Activated CD8-positive, alpha-beta memory T cell treated with anti-CD3 and anti-CD28 coated beads for 4 hours (primary cell): ENCODE measurements at places on chromosomes 2 and 18.

DNA sequence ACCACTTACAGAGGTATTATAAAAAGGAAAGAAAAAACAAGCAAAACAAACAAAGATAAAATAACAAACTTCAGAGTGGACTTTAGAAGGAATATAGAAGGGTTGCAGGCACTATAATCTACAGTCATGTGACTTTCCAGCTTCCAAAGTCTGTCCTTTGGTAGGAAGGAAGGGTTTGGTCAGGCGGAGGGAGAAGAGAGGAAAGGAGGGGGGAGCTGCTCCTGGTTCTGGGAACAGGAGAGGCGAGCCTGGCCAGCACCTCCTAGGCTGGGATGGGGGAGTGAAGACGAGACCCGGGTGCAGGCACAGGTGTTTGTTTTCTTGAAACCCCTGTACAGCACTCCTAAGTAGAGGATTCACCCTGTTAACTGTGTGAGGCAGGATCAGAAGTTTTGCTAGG, 53.8 kb upstream of the GATA6 start:
- DNase-seq: no peak

- DNase-seq: no peak
Observed at GRCh38 chr18:10160251-10160650, 246.4 kb downstream of the VAPA start.

DNA sequence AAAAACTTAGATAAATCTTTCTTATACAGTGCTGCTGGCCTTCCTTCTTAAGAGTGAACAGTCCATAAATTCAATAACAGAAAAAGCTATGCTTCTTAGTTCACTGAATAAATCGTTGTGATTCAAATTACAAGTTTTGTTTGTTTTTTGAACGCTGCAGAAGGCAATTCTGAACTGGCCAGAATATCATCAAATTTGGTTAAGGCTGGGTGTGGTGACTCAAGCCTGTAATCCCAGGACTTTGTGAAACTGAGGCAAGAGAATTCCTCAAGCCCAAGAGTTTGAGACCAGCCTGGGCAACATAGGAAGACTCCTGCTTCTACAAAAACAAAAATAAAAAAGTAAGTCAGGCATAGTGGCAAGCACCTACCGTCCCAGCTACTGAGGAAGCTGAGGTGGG, 111.2 kb upstream of the SLC39A10 start:
- no peak for DNase-seq

DNA sequence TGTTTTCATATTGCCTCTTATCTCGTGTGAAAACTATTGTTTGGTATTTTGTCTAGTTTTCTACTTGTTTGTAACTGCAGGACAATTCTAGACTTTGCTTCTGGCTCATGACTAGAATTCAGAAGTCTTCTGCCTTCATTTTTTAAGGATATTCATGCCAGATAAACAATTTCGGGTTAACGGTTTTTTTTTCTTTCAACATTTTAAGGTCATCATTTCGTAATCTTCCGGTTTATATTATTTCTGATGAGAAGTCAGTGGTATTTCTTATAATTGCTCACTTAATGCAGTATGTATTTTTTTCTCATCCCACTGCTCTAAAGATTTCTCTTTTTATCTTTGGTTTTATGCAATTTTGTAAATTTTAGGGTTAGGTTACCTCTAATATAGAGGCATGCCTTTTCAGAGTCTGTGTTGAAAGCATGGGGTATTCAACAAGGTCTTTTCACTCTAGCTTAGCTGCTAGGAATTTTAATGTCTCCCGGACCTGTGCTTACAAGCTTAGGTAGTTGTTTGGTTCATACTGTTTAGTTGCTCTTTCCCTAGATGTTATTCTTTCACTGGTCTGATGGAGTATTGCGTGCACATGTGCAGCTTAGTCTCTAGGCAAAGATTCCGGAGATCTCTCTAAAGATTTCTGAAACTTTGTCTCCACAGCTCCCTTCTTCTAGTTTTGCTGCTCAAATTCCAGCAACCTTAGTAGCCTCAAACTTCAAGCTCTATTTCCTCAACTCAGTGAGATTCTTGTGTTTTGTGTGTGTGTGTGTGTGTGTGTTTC, 198.1 kb downstream of the MCFD2 start:
- DNase-seq: no peak

DNA sequence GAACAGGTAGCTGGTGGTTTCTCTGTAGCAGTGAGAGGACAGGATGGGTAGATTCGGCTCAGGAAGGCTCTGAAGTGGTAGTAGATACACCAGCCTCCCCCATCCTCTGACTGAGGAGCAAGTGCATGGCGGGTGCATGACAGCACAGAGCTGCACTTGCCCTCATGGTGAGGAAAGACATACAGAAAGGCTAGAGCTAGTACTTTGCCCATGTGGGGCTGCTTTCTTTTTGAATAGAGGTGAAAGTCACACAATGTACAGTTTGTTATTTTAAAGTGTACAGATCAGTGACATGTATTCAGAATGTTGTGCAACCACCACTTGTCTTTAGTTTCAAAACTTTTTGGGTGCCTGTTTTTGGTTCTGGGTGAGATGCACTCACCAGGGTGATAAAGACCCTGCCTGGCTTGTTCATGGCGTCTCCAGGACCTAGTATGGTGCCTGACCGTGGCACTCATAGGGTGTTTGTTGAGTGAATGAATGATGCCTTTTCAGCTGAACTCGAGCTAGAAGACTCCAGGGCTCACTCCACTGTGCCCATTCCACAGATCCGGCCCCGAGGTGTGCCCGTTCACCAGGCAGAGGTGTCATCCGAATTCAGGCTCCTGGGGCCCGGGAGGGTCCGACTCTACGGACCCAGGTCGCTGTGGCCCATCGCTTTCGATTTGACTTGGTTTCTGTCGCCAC, 421 bp upstream of the VAMP5 start:
- no peak for DNase-seq
